ENCODE measurements at places on chromosomes 5 and 9.

DNA sequence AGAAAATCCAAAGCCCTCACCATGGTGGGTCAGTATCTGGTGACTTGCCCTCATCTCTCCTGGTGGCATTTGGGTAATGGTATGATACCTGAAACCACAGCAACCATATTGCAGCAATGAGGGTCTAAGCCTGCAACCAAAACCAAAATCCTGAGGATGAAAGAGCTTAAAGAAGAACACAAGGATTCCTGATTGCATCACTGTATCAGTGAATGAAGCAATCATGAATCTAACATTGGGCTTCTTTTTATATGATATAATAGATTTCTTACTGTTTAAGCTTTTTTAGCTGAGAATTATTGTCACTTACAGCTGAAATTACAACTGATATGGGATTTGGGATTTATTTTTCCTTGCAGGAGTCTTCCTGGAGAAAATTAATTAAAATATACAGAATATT is 269.9 kb downstream of the MEF2C start:
- DNase-seq: no peak

GRCh38 chr5:75668977-75669689 is 48.1 kb downstream of the POC5 start:
- DNase-seq: no peak

GRCh38 chr9:91515074-91515687 is 91.5 kb upstream of the NFIL3 start:
- DNase-seq: no peak

DNA sequence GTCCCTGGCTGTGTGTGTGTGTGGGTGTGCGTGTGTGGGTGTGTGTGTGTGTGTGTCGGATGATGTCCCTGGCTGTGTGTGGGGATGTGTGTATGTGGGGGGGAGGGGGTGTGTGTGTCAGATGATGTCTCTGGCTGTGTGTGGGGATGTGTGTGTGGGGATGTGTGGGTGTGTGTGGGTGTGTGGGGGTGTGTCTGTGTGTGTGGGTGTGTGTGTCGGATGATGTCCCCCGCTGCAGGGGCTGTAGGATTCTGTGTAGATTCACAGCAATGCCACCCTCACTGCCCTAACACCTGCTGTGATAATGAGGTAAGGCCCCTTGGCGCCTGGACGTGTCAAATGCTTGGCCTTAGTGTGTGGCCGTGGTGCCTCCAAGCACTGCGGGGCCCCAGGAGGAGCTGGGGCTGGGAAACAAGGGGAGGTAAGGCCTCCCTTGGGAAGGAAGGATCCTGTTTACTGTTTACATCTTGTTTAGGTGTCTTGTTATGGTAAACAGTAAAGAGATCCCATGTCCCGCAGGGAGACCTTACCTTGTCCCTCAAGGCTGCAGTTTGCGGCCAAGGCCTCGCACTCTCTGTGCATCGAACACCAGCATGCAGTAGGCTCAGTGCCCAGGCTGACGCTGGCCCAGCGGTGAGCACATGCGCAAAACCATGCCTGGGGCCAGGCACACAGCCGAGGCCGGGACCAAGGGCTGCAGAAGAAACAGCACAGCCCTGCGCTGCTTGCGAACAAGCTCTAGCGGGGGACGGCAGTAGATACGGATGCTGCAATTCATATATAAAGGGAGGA is 24.1 kb downstream of the AHRR start:
- no peak for DNase-seq

DNA sequence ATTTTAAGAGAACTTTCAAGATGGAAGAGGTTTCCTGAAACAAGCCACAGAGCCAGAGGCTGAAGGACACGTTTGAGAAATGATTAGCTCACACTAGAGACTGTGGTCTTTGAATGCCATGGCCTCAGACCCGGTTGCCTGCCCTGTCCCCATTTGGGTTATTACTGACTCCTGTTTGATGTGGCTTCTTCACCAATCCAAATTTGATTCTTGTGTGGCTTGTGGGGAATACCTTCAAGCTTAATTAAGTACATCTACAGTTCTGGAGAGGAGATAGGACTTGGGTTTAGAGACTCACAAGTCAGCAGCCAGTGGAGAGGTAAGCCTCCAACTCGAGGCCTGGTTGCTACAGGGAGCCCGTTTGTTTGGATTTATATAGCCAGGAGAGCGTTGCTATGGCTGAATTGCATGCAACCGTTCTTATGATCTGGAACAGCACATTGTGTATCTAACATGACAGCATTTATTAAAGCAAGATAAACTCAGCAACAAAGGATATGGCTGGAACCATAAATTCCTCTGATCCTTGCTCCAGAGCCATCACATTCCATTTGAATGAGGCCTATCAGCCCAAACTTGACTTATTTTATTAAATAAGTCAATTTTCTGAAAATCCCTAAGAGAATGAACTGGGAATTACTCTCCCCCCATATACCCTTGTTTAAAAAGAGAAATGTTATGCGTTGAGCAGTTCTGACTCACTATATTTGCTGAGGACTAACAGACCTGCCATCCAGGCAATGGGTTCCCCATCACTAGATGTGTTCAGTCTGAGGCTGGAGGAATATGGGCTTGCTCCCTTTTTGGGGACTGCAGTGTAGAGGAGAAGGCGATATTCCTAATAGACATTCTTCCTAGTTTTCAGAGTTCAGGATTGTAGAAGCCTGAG is 88.4 kb upstream of the TNFSF8 start:
- no peak for DNase-seq

GRCh38 chr5:1380011-1380817 is 35.3 kb upstream of the CLPTM1L start:
- DNase-seq: no peak

DNA sequence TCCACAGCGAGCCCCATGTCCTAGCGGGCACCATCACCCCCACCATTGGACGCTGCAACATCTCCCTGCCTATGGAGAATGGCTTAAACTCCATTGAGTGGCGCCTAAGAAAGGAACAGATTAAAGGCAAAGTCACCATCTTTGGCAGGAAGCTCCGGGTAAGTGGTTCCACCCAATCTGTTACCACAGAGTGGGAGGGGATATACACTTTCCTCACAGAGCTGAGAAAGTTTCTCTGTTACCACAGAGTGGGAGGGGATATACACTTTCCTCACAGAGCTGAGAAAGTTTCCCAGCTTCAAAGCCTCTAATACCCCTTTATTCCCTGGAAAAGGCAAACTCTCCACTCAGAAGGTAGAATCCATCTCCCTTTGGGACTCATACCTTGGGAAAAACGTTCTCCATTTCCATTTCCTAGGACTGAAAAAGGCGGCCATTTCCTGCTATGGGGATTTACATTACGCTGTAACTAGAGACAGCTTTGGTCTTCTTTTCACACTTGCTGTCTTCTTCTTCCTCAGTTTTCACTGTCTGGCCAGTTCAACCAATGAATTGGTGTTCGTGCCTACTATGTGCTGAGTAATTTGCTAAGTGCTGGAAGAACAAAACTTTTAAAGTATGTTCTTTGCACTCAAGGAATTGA is 63.4 kb upstream of the WWC1 start:
- DNase-seq: no peak

GRCh38 chr5:139633295-139634027 is 14.7 kb upstream of the CXXC5 start:
- peak; percentile 69 for DNase-seq

DNA sequence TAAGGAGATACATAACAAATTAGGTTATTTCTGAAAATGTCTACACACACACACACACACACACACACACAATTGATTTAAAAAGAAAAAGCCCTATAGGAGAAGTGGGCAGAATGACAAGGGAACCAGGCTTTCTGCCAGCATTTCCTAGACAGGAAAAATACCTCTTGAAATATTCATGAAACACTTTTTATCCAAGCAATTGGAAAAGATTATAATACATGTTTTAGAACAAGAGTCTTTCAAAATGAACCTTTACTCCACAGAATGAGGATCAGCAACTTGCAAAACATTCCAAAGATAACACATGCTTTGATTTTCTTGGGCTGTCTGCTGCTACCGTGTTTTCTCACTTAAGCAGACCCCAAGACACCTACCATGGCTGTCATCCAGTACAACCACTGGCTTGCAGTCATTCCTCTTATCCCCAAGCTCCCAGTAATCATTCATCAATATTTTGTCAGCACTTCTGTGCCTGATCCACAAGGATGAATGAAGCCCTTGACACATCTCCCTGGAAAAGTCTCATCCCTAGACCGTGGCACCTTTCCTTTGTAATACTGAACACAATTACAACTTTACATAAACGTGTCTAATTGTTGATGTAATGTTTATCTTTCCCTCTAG is 717.1 kb upstream of the ZNF608 start:
- DNase-seq: no peak

GRCh38 chr9:129319076-129319937 is 141.2 kb upstream of the IER5L start:
- no peak for DNase-seq

GRCh38 chr5:78543916-78544315 is 104.7 kb downstream of the LHFPL2 start:
- DNase-seq: no peak

- no peak for DNase-seq
Measured at GRCh38 chr5:144076521-144077083, 93.9 kb downstream of the YIPF5 start.

GRCh38 chr9:70563431-70564204 is 149.2 kb upstream of the KLF9 start:
- no peak for DNase-seq

GRCh38 chr9:107504585-107505455 is 15.3 kb upstream of the KLF4 start:
- DNase-seq: no peak

DNA sequence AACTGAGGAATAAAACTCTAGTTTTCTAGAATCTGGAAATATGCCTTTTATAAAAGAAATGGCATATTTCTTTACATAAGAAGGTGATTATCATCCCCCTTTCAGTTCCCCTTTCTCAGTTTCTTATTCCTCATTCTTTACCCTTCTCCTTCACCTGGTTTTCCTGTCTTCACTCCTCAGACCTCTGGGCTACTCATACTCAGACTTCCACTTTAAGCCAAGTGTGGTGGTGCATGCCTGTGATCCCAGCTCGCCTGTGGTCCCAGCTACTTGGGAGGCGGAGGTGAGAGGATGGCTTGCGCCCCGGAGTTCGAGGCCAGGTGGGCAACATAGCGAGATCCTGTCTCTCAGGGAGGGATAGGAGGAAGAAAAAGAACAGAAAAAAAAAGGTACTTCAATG is 57.2 kb downstream of the RANBP6 start:
- DNase-seq: no peak

DNA sequence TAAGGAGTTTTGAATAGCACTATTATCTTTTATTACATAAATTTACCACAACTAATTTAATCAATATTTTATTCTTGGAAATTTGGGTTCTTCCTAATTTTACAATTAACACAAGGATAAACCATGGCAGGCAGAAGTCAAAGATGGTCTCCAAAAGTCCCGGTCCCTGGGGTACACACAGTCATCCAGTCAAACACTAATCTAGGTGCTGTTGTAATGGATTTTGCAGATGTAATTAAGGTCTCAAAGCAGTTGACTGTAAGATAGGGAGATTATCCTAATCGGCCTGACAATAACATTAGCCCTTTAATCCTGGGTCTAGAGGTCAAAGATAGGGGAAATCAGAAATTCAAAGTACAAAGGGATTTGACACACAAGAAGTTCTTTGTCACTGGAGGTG is 57.5 kb upstream of the HTR1A start:
- no peak for DNase-seq

DNA sequence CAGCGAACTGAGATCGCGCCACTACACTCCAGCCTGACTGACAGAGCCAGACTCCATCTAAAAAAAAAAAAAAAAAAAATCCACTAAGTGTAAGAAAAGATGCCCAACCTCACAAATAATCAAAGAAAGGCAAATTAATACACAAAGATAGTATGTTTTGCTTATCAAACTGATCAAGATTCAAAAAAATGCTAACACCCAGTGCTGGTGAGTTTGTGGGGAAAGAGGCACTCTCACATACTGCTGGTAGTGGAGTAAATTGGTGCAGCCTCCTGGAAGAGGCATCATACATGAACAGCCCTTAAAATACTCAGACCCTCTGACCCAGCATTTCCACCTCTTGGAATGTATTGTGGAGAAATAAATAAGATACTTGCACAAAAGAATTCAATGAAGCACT is 70.2 kb upstream of the LMX1B start:
- DNase-seq: no peak

DNA sequence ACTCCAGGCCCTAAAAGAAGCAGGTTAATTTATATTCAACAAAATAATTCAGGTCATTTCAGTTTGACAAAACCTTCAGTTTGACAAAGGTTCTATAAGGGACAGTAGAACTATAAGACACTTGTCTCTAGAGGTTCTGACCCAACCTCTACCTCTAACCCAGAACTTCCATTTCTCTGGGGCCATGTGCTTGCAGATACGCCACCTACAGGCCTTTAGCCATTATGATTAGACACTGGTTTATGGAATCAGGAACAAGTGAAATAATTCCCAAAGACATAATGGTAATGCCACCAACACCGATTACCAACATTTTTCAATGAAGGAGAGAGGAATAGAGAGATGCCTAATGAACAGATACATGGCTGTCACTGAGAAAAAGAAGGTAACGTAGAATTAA is 733.9 kb downstream of the PRELID2 start:
- no peak for DNase-seq

DNA sequence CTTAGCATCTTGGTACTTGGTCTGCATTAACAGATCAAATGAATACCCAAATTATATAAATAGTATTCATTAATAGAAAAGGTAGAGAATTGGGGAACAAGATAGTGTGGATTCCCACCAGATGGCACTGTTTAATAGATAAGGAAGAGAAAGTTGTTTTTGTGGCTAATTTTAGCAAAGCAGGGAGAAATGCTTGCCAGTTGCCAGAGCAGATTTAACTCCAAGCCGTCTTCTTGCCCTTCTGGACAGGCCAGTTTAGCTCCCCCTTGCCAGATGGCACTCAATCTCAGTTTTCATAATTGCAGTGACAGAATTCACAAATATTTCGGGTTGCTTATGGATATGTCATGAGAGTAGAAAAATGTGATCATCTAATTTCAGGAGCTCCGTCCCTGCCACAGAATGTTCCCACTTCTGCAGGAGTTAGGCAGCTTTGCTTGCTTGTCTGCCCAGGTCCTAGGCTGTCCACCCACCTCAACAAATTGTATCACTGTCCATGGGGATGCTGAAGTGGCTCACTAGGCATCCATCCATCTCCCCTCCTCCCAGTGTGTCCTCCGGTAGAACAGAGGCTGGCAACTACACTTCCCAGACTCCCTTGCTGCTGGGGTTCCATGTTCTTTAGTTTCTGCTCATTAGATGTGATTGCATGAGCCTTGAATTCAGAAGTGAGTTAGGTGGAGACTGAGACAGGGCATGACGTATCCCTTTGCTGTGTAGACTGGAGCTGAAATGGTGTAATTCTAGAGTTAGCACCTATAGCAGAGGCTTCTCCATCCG is 11.8 kb upstream of the HEXB start:
- DNase-seq: no peak

DNA sequence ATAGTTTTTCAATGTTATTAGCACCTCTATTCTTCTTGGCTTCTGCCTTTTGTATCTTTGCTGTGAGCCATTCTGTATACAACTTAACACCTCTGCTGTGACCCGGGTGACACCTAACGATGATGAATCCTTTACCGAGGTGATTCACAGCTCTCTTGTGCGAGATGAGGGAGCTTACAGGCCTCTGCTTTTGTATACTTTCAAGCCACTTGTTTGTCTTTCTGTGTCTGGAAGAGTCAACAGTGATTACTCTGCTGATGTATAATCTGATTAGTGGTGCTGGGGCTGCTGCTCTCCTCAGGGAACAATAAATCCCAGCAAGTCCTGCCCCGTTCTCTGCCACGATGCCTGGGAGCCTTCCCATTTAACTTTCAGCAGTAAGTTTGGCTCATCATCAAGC is 442.9 kb upstream of the SGCD start:
- DNase-seq: no peak

GRCh38 chr5:33840927-33841547 is 50.8 kb downstream of the ADAMTS12 start:
- DNase-seq: no peak

GRCh38 chr5:120771202-120771601 is 307.1 kb downstream of the PRR16 start:
- no peak for DNase-seq
